ENCODE measurements at places on chromosomes 13 and 19. TPM values are rescaled to one million over a fixed set of nuclear protein-coding genes. Genes with fewer than 3 reads are reported as not detected.
A peak's percentile ranks its signal among the peaks of the same experiment; 100 is the strongest.

GRCh38 chr13:48551329-48551728 is 18.4 kb upstream of the RCBTB2 start:
- no peak for DNase-seq

GRCh38 chr13:97234742-97235141 is 12.6 kb downstream of the MBNL2 start:
- DNase-seq: no peak

GRCh38 chr13:40120288-40120687 is 464.8 kb downstream of the COG6 start:
- no peak for DNase-seq

The ZSCAN4 gene
- not detected for total RNA-seq

The BEST2 gene
- total RNA-seq: not detected

DNA sequence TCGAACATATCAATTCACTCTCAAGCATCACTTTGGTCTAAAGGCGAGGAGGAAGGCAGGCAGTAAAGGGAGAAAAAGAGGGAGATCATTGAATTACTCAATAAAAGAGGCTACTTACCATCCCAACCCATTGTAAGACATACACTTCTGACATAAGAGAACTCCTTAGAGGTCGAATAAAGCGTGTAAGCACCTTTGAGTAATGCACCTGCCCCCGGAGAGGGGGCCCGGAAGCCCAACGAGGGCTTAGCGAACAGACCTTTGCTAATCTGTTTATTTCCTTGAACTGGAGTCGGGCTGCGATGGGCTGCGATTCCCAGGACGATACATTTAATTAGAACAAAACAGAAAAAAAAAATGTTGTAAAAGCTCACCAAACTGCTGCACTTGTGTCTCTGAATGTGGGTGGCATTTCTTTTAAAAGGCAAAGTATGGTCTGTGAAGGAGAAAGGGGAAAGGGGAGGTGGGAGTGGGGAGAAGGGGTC is 3.0 kb downstream of the ZC3H4 start:
- no peak for DNase-seq

GRCh38 chr19:30323904-30324303 is 48.3 kb upstream of the ZNF536 start:
- DNase-seq: no peak

The RFPL4A gene
- not detected for total RNA-seq

DNA sequence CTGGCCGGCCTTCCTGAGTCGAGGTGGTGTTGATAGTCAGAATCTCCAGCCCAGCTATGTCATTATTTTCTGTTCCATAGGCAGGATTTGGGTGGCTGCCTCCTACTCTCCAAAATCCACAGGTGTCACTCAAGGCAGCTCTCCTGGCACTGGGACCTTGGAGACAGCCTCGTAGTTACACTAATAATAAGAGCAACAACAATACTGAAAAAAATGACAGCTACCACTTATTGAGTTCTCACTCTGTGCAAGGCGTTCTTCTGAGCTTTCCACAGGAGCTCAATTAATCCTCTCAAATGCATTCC is 12.2 kb upstream of the KLK12 start:
- DNase-seq: no peak

The ZNF714 gene
- total RNA-seq: 25.1 TPM

GRCh38 chr19:55333870-55334269 is 5.8 kb upstream of the KMT5C start:
- no peak for DNase-seq

The TJP3 gene
- 0.49 TPM for total RNA-seq

DNA sequence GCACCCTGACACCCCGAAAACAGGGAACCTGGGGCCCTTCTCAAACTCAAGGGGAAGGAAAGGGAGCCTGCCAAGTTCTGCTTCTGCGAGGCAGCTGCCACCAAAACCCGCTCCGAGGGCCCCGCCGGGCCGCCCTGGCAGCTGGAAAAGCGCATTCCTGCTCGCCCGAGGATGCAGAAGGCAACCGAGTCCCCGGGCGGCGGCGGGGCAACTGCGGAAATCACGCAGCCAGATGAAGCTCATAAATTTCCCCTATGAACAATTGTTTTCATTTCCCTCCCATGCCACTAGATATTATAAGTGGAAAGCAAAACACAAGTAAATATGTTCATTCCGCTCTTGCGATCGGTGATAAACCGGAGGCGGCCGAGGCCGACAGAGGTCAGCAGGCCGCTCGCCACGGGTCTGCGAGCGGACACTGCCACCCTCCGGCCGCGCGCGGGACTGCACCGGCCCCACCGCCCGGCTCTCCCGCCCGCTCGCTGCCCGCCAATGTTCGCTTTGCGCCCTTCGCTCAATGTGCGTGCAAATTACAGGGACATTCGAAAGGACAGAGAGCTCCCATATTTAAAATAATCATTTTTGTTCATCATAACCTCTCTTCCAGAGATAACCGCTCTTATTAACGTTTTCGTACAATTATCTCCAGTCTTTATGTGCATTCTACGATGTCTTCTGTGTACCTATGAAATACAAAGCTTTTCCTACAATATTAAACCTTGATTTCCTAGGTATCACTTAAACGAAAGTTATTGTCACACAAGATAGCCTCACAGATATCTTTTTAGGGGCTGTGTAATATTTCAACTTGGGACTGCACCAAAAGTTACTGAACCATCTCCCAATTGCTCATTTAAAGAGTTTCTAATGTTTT is 120.8 kb upstream of the ZNF507 start:
- DNase-seq: peak; percentile 10

DNA sequence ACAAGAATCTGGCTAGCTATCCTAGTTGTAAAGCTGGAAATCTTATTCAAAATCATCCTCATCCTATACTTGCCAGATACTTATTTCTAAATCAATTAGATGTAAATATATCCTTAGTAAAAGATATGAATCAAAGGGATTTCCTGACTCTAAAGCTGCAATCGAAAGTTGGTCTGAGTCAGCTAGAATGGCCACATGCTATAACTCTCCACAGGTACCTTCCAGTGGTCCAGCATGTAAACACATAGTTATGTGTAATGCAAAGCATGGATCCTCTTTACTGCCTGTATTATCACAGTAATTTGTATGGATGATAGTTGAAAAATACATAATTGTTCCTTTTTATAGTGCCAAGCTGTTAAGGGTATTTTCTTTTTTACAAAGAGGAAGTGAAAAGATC is 27.4 kb downstream of the SLITRK6 start:
- no peak for DNase-seq

The ERF gene
- total RNA-seq: 42.1 TPM

DNA sequence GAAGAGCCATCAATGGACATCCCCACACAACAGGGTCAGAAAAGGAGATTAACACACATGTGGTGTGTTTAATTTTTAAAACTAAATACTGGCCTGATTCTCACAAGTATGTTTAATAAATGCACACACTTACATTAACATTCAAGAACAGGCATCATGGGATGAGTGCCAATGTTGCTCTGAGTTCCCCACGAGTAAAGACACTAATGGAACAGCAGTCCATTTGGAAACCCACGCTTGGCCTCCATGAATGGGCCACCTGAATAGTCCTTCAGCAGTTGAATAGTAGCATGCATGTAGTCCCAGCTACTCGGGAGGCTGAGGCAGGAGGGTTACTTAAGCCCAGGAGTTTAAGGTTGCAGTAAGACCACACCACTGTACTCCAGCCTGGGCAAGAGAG is 195.2 kb upstream of the IPO5 start:
- no peak for DNase-seq

- DNase-seq: no peak
These were observed 561.3 kb downstream of the FGF9 start for GRCh38 chr13:22232186-22232585.

The ZNF320 gene
- 4.8 TPM for total RNA-seq

The ZNF865 gene
- 1.4 TPM for total RNA-seq

The PLVAP gene
- not detected for total RNA-seq

- DNase-seq: no peak
These were observed 133.5 kb downstream of the UQCRFS1 start for GRCh38 chr19:29079356-29080032.

- no peak for DNase-seq
These were observed 8.5 kb upstream of the ZNF91 start for GRCh38 chr19:23403581-23404324.

Data from M059J (cell line).